ENCODE measurements at places on chromosomes 3 and 15. TPM values are rescaled to one million over a fixed set of nuclear protein-coding genes. Genes with fewer than 3 reads are reported as not detected.

The CLDN11 gene
- 272 TPM for total RNA-seq

The GOLGA6L10 gene
- under 0.01 TPM for total RNA-seq

The PLSCR2 gene
- not detected for total RNA-seq

The CIP2A gene
- 20.5 TPM for total RNA-seq

The DOCK3 gene
- under 0.01 TPM for total RNA-seq

The IL17RD gene
- total RNA-seq: 2.0 TPM

The GNAT1 gene
- not detected for total RNA-seq
